Breast epithelium (tissue), 4 donors: ENCODE measurements at places on chromosomes 5 and 9.

GRCh38 chr5:58318468-58318867 lies 141.4 kb downstream of the PLK2 start:
- no peak for DNase-seq

DNA sequence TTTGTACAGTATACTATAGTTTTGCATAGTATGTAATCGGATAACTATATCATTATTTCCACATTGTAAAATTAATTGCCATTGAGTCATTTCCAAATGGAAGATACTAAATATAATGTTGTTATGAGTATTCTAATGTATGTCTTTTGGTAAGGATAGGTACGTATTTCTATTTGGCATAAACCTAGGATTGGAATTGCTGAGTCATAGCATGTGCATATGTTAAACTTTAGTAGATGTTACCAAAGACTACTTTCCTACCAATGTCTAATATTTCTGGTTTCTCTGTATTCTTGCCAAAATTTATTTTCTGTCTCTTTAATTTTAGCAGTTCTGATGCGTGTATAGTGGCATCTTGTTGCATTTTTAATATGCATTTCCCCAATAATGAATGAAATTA lies 825.1 kb upstream of the ARRDC3 start:
- no peak for DNase-seq

- peak; percentile 47 for DNase-seq
These were observed 31.4 kb downstream of the ANXA6 start for GRCh38 chr5:151126199-151126645.

DNA sequence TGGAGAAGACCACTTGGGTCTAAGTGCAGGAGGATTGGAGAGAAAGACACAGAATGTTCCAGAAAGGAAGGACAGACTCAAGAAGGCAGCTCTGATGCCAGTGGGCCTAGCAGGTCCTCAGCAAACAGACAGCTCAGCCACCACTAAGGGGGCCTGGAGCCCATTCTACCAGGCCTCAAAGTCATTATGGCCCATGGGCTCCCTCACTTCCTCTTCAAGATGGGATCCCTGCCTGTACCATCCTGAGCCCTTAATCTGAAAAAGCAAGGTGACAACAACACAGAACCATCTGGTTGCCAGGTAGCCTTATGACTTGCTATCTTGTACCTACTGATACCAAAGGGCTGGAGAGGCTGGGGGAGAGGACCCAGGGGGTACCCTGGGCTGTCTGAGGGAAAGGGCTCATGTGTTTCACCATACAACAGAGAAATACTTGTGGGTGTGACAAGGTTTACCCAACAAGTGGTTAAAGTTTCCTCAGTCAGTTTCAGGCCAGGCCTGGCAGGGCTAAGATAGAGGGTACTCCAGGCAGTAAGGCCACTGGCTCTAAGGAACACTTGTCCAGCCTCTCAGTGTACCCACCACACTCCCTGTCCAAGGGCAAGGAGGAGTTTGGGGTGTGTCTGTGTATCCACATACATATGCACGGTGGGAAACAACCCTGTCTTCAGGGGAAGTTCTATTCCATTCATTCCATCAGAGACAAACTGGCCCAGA lies 30.7 kb downstream of the TCF7 start:
- no peak for DNase-seq

GRCh38 chr5:61051267-61051666 lies 106.3 kb downstream of the NDUFAF2 start:
- no peak for DNase-seq
